ENCODE measurements at places on chromosomes 2 and 18. TPM values are rescaled to one million over a fixed set of nuclear protein-coding genes. Genes with fewer than 3 reads are reported as not detected.

The PROM2 gene
- polyA plus RNA-seq, result 2.4 TPM

The ANKRD30BL gene
- 5.0 TPM for polyA plus RNA-seq

The C2orf66 gene
- 1.4 TPM for polyA plus RNA-seq

The ZNF532 gene
- polyA plus RNA-seq, result 126 TPM

The DYNAP gene
- polyA plus RNA-seq, result 0.08 TPM

The PTPRM gene
- polyA plus RNA-seq, result 118 TPM

The ZNF385B gene
- 5.8 TPM for polyA plus RNA-seq

The AQP12B gene
- 0.56 TPM for polyA plus RNA-seq

The ANKRD30B gene
- 0.81 TPM for polyA plus RNA-seq

The SERPINB11 gene
- not detected for polyA plus RNA-seq

The MTX2 gene
- polyA plus RNA-seq, result 94.7 TPM

The CNTNAP5 gene
- polyA plus RNA-seq, result 16.7 TPM

The ITPRIPL1 gene
- 2.2 TPM for polyA plus RNA-seq

The REG3A gene
- not detected for polyA plus RNA-seq

The PHOSPHO2 gene
- 9.5 TPM for polyA plus RNA-seq

The TLX2 gene
- polyA plus RNA-seq, result 0.27 TPM

The FSIP2 gene
- 1.2 TPM for polyA plus RNA-seq

The MROH2A gene
- polyA plus RNA-seq, result not detected

The SERPINB10 gene
- polyA plus RNA-seq, result not detected

The LONRF2 gene
- polyA plus RNA-seq, result 35.1 TPM

The POTEJ gene
- not detected for polyA plus RNA-seq

The HRH4 gene
- polyA plus RNA-seq, result 0.29 TPM

The RAMP1 gene
- polyA plus RNA-seq, result 131 TPM

The CBLN2 gene
- 68.1 TPM for polyA plus RNA-seq

The CCDC150 gene
- polyA plus RNA-seq, result 7.9 TPM
